ENCODE measurements at places on chromosomes 6 and 20.
A peak's percentile ranks its signal among the peaks of the same experiment; 100 is the strongest.

DNA sequence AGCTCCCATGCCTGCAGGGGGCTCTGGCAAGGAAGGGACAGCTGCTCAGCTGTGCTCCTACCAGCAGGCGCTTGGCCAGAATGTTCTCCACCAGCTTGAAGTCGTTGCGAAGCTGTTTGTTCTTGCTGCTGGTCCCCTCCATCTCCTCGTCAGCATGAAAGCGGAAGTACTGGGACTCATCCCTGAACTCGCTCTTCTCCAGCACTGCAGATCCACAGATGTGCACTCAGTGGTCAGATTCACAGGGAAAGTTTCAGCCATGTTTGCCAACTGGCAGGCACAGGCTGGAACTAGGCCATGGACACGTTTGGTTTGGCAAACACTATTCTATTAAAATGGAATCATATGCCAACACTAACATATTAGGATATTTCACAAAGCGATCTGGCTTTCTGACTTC, 167.9 kb downstream of the PREX1 start:
- DNase-seq, result peak; percentile 99

DNA sequence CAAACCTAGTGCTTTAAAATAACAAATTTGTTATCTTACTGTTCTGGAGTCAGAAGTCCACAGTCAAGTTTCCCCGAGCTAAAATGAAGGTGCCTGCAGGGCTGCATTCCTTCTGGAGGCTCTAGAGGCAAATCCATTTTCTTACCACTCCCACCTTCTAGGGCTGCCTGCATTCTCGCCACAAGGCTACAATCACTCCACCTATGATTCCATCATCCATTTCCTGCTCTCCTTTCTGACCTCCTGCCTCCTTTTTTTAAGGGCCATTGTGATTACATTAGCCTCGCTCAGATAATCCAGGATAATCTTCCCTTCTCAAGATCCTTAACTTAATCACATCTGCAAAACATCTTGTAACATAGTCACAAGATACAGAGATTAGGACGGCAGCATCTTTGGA, 42.4 kb upstream of the SIRT5 start:
- no peak for DNase-seq

DNA sequence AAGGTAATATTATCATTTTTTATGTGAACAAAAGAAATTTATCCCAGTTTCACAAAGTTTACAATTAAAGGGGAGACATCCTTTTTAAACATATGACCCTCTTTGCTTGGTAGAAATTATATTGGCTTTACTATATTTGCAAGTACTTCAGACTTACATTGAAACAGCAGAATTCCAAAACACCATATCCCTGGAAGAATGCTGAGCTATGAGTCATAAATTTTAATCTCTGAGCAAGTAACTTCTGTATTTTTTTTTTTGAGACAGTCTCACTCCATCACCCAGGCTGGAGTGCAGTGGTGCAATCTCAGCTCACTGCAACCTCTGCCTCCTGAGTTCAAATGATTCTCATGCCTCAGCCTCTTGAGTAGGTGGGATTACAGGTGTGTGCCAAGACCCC, 240.4 kb downstream of the TBC1D32 start:
- no peak for DNase-seq

DNA sequence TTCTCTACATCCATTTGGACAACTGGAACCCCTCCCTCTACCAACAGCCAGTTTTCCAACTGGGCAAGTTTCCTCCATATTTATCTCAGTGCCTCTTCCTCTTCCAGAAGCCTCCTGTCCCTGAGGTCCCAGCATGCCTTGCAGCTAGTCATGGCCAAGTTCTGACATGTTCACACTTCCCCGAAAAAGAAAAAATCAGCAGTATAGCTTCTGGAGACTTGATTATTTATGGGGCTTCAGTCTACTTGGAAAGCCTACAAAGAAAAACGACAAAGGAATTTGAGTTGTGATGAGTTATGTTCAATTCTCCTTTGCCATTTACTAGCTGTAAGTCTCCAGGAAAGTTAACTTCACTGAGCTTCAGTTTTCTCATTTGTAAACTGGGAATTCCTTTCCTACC, 406.5 kb downstream of the MAFB start:
- DNase-seq, result peak; percentile 37

DNA sequence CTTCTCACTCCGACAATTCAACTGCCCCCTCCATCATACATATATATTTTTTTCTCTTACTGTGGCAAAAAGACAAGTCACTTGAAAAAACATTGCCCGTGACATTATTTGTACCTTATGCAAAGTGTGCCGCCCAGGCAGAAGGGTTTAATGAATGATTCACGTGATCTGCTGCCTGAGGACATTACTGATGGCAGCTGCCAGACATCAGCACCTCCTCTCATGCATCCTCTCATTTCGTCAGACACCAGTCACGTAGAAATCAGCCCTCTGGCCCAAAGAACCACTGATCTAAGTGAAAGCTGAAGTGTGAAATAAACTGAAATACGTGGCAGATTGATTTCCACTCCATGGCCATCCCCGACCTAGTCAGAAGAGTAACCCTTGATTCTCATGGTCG, 218.8 kb upstream of the PDE10A start:
- DNase-seq, result no peak

DNA sequence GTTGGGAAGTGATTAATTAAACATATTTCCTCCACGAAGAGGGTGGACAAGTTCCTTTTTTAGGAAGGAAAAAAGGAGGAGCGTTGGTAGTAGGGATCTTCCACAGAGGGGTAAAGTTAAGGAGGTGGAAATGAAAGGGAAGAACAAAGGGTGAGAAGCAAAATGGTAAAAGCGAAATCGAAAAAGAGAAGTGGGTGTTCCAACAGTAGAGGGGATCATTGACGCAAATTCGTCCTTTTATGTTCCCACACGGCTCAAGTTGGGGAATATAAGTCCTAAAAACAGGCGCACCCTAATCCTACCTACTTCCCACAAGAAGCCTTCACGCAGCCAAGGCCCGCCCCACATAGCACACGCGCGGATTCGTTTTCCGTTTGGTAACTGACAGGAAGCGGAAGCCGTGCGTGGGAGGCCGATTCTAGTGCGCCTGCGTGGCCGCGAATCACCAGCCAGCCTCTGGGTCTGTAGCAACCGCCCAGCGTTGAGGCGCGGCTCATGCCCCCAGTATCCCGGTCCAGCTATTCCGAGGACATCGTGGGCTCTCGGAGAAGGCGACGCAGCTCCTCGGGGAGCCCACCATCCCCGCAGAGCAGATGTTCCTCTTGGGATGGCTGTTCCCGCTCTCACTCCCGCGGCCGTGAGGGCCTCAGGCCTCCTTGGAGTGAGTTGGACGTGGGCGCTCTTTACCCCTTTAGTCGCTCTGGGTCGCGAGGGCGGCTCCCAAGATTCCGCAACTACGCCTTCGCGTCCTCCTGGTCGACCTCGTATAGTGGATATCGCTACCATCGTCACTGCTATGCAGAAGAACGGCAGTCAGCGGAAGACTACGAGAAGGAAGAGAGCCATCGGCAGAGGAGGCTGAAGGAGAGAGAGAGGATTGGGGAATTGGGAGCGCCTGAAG, at the start of gene NKAPL:
NKAPL (plus strand) TSS at position 421 of the 901 bp plus-strand sequence; CDS start at position 496, 75 bp downstream.
- DNase-seq, result no peak

DNA sequence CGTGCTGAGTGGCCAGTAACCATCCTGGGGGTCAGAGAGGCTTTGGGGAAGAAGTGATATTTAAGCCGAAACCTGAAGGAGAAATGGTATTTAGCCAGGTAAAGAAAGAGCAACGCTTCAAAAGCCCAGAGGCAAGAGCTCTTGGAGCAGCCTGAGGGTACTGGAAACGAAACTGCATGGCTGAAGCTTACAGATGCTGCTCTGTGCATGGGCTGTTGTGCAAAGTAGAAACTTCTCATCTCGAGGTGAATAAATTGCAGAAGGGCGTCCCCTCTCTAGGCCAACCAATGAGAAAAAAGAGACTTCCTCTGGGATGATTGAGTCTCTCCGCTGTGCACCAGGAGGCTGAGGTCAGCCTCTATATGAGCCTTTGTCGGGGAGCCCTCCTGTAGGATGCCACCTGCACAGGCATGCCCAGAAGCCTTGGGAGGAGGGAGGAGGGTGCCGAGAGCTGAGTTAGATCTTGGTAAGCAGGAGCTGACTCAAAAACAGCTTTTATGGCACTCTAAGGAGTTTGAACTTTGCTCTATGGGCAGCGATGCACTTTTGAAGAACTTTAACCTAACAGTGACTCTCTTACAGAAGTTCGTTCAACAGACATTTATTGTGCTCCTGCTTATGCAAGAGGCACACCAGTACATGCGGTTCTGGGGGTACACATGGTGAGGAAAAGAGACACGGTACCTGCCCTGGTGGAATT, 61.6 kb upstream of the EDN1 start:
- DNase-seq, result no peak

DNA sequence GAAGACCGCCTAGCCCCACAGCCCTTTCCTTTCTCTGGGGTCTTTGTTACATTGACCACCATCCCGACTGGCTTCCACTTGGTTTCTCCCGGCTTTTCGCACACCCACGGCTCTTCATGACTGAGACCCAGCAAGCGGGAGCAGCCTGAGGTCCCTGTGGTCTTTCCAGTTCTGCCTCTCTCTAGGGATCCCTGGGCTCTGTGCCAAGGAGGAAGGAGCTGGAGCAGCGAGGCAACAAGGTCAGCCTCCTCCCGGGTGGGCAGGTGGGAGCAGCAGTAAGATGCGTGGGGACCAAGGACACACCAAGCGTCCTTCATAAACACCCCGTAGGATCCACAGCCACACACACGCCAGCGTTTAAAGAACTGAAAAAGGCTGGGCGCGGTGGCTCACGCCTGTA, 29.6 kb upstream of the MRGBP start:
- DNase-seq, result no peak

- no peak for DNase-seq
These were observed 49.1 kb downstream of the NCOA7 start for GRCh38 chr6:125839879-125840278.

DNA sequence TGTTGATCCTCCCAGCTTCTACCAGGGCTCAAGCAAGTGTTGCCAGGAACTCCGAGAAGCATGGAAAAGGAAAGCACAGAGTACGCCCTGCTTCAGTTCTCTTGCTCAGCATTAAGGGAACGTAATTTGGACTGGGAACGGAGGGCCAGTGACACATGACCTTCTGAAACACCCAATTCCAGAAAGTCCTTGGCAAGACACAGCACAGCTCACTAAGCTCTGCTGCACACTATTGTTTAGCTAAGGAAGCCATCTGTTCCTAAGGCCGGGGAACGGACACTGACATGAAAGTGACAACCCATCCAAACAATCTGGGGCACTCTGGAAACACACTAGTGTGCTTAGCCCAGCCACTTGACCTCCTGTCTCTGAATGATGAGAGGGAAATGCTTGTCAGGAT, 56.9 kb upstream of the NXT1 start:
- no peak for DNase-seq

GRCh38 chr6:142635130-142635529, 309.8 kb downstream of the HIVEP2 start:
- DNase-seq, result no peak

- DNase-seq, result no peak
These were observed 110.4 kb downstream of the RIN2 start for GRCh38 chr20:19868441-19868840.

GRCh38 chr6:138724015-138724414, 49.6 kb upstream of the CCDC28A start:
- no peak for DNase-seq

GRCh38 chr6:86537292-86537861, 400.0 kb upstream of the HTR1E start:
- no peak for DNase-seq

DNA sequence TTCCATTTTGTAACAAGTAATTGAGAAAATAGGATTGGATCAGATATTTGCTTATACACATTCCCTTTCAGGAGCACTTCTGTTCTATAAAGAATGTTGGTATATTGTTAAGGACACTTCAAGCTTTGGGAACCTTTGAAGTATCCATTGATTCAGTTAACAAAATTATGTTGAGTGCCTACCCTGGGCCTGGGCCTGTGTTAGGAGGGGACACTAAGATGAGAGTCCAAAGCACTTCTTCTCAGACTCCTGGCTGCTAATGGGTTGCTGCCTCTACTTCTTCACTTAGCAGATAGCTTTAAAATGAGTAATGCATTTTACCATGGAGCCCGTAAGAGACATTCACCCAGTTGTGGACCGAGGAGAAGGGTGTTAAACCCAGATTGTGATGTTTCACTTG, 40.3 kb downstream of the PTPN1 start:
- no peak for DNase-seq

- no peak for DNase-seq
These were observed 157.9 kb downstream of the FOXC1 start for GRCh38 chr6:1767481-1768246.

DNA sequence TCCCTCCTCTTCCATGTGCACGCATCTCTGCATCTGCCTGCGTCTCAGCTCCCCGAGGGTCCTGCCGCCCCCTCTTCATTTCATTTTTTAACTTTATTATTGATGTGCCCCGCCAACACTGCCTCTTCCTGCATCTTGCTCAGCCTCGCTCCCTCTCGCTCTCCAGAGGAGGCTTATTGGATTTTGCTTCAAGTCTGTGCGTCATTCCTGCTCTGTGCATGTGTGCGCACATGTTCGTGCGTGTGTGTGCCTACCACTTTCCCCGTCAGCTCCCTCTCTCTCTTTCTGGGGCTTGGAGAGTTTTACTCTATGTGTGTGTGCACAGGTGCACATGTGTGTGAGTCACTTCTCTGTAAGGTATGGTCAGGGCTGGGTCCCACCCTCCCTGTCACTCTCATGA, 71.8 kb upstream of the NNAT start:
- DNase-seq, result no peak

DNA sequence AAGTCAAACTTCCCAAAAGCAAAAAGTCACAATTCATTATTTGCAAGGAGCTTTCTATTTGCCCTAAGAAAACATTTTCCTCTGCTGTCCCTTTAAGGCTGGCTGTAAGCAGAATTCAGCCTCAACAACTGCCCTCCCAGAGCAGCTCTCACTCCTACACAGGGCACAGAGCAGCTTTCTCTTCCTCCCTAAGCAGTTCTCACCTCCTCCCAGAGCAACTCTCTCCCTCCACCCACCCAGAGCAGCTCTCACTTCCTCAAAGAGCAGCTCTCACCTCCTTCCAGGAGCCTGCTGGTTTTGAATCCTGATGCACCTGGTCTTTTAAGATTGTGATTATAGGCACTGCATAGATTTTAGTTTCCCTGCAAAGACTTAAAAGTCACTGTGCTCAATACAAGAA, 120.6 kb upstream of the TMEM181 start:
- DNase-seq, result no peak

- DNase-seq, result no peak
These were observed 465.3 kb upstream of the SYNCRIP start for GRCh38 chr6:86107985-86108384.

GRCh38 chr6:21591446-21591845, 2.1 kb upstream of the SOX4 start:
- DNase-seq, result no peak

GRCh38 chr6:88365230-88365629, 199.1 kb upstream of the CNR1 start:
- DNase-seq, result no peak
